Effector CD4-positive, alpha-beta T cell (primary cell): ENCODE measurements at places on chromosomes 11 and 22.

DNA sequence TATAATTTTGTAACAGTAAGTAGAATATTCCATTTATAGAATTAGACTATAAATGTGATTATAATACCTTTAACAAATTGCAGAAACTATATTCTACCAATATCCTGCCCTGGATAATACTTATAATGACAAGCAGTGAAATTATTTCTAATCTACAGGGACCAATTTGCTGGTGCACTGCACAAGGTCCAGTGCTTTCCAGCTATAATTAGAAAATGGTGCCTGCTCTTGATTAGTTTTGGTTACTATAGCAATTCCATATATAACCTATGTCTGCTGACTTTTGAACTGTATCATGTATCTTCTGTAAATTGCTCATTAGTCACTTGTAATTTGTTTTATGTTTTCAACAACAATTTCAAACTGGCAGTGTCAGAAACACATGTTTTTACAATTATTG lies 23.1 kb downstream of the FANCF start:
- no peak for DNase-seq

DNA sequence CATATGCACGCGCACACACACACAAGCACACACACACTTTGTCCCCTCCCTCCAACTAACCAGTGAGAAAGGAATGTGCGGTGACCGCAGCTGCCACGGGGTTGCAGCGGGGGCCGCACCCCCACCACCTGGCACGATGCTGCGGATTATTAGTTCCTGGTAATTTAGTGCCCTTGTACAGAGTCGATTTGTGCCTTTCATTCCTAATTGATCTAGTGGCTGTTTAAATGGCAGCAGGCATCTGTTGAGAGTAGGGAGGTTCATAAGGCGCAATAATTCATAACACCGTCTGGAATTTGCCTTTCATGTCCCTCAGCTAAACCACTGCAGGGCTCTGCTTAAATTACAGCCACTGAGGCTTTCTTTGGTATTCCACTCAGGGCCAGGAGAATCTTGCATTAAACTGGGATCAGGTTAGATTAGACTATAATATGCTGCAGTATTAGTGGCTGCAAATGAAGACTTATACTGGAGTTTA lies 113.7 kb downstream of the FEZ1 start:
- no peak for DNase-seq

DNA sequence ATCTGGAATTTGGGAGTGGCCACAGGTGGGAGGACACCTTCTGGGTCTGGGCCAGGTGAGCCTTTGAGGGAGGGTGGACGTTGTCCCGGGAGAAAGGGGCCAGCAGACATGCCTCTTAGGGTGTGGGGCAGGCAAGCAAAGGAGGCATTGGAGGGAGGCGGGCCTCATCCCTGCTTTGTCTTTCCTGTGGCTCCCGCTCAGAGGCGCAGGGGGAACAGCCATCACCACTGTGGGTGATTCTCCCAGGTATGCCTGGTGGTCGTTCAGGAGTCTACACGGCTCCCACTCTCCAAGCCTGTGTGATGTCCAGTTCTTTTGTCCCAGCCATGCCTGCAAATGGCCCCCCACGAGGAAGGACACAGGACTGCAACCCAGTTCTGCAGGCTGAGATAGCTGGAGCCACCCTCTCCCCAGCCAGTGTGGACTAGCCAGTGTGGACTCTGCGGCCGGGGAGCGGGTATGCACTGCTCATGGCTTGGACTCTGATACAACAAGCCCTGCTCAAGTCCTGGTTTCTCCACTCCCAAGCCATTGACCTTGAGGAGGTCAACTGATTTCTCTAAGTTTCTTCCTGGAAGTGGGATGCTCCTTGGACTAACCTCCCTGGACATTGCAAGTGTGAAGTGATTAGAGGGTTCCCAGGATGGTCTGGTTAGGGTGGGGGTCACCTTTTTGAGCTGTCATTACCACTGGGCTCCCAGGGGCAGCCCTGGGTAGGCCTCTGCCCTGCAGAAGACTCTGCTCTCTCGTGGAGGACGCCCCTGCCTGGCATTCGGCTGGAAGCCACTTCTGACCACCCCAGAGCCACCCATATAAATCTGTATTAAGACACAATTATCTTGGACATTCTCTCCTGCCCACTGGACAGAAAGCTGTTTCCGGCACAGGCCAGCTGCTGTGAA lies 1151.2 kb downstream of the BRD1 start:
- no peak for DNase-seq

GRCh38 chr11:10355257-10355661 lies 50.4 kb downstream of the ADM start:
- no peak for DNase-seq

- no peak for DNase-seq
Observed at GRCh38 chr11:123694551-123694950, 40.1 kb upstream of the SCN3B start.

DNA sequence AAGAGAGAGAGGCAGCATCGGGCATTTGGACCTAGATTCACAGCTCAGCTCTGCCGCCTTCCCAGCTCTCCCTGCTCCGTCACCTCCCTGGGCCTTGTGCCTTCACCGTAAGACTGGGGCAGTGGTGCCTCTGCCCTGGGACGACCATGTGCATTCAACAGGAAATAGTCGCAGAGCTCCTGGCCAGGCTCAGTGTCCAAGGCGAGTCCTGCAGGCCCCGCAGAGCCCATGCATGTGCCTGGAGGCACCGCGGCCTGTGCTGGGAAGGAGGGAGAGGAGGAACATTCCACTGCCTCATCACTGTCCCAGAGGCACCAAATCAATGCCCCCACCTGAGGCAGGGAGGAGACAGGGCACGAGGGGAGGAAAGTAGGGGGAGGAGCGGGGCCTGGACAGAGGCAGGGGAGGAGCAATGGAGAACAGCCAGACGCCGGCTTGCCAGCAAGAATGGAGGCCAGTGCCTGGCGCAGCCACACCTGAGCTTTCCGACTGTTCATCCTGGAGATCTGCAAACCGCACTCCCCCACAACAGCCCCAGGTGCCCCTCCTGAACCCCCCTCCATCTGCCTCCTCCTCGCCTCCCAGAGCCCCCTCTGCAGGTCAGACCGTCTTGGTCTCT lies 74.4 kb upstream of the PRR5 start:
- no peak for DNase-seq

DNA sequence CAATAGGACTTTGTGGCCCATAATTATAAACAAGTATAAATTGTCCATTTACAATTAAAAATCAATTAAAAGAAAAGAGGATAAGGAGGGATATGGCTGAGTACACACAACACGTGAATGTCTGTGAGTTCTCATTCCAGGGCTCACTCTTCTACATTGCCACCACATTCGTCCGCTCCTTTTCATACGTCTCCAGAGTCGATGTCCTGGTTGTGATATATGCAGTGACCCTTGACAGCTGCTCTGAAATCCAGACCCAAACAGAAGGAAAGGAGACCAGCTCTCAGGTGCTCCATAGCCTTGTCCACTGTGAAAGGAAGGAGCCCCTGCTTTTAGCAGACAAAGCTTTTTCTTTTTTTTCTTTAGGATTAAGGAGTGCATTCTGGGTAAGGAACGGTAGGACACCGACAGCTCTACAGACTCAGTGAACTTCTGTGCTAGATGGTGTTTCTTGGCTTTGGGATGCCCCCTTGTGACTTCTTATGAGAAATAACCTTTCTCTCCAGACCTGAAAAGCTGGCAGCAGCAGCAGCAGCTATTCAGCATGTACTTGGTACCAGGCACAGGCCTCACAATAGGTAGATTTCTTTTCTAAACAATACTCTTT lies 19.7 kb upstream of the DNAJB13 start:
- no peak for DNase-seq

- DNase-seq, result no peak
Observed at GRCh38 chr11:88353386-88353785, 15.8 kb upstream of the CTSC start.

DNA sequence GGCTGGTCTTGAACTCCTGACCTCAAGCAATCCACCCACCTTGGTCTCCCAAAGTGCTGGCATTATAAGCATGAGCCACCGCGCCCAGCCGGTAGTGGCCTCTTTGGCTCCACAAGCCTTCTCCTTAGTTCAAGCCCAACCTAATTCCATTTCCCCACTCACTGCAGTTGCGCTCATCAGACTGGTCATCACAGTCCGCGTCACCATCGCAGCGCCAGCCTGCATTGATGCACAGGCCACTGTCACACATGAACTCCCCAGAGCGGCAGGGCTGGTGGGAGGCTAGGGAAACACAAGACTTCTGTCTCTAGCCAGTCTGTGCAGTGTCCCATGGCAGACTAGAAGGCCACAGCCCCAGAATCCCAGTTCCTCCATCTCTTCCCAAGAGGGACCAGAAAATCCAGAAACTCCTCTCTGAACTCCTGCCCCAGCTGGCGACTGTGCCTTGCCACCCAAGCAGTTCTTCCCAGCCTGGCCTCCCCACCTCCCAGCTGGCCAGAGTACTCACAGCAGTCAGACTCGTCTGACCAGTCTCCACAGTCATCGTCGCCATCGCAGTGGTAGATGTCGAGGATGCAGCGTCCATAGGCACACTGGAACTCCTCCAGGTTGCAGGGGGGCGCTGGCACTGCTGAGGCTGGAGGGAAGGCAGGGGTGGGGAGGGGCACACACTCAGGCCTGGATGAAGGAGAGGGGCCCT lies 19.8 kb downstream of the LRP4 start:
- no peak for DNase-seq

DNA sequence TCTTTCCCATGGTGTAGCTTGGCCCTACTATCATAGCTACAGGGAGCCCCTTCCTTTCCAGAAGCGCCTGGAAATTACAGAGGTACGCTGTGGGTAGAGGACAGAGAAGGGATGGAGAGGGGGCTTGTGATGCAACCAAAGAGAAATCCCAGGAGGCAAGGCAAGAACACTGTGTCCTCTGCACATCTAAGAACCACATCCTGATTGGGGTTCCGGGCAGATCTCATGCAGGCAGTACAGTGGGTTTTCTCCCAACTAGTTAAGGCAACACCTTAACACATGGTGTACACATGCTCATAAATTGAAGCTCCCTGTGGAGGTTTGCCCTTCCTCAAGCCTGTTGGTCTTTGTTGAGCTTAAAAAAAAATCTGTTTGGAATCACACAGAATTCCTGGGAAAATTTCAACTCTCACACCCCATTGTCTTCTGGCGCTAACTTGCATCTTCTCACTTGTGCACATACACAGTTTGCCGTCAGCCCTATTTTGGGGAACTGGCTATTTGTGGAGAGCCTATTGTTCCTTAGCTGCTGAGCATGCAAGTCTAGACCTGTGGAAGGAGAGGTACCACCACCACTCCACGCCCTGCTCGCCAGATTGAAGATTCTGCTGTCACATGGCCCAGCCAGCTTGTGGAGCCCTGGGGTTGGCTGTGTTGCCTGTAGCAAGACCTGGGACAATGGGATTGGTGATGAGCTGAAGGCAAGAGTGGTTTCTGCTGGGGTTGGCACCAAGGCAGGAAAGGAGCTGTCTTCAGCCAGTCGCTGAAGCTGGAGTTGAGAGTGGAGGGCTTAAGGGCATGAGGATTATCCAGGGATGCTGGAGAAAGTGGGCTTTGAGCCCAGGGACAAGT lies 52.4 kb downstream of the ALX4 start:
- no peak for DNase-seq

GRCh38 chr11:99117603-99118002 lies 96.9 kb downstream of the CNTN5 start:
- no peak for DNase-seq

DNA sequence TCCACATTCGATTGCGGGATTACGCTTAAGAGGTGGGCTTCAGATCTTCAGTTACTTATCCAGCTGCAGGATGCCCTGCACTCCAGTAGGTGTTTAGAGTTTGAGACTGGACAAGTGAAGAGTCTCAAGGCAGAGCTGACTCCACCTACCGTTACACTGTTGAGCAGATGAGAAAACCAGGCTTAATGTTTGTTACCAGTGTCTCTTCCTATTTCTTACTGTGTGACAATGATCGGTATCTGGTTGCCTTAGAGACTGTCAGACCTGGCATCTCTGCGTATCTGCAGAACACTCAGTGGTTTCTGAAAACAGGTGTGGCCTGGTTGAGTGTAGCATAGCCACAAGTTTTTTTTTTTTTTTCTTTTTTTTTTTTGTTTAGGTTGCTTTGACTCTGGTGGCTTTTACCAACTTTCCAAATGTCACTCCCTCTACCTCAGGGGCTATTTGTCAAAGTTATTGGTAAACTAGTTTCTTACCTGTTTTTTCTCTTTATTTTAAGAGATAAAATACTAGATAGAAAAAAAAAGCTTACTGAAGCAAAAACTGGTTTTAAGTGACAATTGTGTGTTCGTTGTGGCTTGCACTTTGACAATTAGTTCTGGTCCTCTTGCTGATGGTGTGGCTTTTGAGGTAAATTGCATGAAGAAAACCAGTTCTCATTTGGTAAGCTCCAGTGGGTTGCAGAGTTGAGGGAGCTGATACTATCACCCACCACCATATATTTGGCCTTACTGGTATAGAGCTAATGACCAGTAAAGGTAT lies 284.8 kb downstream of the ETS1 start:
- peak; percentile 71 for DNase-seq

- DNase-seq, result no peak
Observed at GRCh38 chr11:70512716-70513115, 114.4 kb downstream of the CTTN start.

DNA sequence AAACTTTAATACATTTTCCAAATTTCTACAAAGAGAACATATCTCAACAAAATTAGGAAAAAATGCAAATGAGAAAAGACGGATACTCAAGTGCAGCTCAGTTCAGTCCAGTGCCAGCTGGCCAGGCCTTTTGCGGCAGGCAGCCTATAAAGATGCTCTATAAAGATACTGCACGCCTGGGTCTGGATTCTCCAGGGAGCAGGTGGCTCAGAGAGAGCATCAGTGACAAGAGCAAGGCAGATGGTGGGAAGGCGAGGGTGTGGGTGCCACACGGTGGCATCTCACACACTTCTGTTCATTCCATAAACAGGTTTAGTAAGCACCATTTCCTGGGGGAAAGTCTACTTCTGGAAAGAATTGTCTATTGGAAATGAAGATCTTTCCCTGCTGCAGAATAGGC lies 18.1 kb upstream of the SCN3B start:
- no peak for DNase-seq

- DNase-seq, result no peak
Observed at GRCh38 chr22:40758390-40758789, 60.8 kb downstream of the SLC25A17 start.

GRCh38 chr22:46104881-46105493 lies 45.3 kb upstream of the PPARA start:
- no peak for DNase-seq

DNA sequence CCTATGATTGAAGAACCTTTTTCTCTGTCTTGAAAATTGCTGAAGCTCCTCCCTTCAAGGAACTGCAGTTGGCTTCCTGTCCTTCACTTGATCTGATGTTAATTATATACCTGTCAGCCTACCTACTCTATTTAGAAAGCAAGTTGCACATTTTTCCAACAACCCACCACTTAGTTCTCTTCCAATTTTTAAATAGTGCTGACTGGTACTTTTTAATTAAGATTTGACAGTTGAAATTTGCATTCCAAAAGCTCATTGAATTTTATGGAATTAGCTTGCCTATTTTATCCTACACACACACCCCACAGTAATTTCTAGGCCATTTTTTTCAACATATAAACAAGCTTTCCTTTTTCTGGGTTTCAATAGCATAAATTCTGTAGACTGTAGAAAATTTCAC lies 820.3 kb upstream of the FAT3 start:
- DNase-seq, result no peak
